Stimulated activated CD4-positive, alpha-beta T cell treated with anti-CD3 and anti-CD28 coated beads, Interleukin-15, amount 100 ng/mL, for 1 hour (primary cell): ENCODE measurements at places on chromosomes 13 and 19.
A peak's percentile ranks its signal among the peaks of the same experiment; 100 is the strongest.

DNA sequence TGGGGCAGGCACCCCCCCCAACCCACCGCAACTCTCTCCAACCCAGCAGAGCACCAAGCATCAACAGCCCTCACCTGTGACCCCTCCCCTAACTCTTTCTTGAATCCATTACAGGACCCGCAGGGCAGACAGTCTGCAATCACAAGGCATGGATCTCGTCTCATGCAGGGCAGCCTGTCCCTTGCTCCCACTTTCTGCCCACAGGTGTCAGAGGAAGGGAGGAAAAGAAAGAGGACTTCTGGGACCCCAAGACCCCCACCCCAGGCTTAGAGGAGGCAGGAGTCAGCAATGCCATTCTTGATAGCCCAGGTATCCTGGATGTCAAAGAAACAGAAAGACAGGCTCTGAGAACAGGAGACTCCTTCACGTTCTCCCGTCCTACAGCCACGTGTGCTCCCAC lies 47.4 kb upstream of the TUBGCP3 start:
- no peak for DNase-seq

DNA sequence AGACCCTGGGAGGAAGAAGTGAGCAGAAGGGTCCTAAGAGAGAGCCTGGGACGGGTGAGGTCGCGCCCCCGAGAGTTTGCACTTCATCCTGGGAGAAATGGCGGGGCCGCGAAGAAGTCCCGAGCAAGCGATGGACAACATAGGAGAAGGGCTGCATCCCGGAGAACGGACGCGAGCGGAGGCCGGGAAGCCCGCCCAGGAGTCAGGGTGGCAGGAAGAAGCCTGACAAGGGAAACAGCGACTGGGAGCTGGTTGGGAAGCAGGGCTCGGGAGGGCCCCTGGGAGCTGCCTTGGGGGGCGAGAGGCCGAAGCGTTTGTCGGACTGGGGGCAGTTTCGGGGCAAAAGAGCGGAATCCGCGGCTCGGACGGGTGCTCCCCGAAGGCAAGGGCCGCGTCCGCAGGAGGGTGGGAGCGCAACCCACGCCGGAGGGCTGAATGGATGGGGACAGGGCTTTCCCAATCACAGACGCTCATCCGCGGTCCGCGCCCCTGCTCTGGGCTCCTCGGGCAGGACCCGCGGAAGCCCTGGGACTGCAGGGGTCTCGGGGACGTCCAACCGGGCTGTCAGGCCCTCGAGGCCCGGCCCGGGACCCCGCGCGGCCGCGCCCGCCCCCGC lies 469 bp downstream of the ABHD17A start:
- no peak for DNase-seq

- no peak for DNase-seq
These were observed 78.5 kb upstream of the MTIF3 start for GRCh38 chr13:27528908-27529307.

GRCh38 chr13:36332986-36333385 lies 13.2 kb downstream of the SPART start:
- DNase-seq = no peak

- no peak for DNase-seq
These were observed 5.1 kb downstream of the CBARP start for GRCh38 chr19:1232652-1233072.

- DNase-seq = no peak
These were observed 915.9 kb downstream of the UQCRFS1 start for GRCh38 chr19:28297036-28297435.

GRCh38 chr13:64234255-64234654 lies 2818.6 kb upstream of the PCDH20 start:
- no peak for DNase-seq

DNA sequence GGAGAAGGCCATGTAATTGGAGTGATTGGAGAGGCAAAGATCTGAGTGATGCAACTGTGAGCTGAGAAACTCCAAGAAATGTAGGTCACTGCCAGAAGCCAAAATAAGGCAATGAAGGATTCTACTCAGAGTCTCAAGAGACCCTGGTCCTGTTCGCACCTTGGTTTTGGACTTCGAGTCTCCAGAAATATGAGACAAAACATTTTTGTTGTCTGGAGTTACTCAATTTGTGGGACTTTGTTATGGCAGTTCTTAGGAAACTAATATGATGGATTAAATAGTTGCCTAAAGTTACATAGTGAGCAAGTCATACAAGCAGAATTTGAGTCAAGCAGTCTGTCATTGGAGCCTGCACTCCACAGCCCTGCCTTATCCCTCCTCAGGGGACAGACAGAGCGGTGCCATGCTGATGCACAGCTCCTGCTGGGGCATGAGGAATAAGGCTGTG lies 104.2 kb downstream of the ITGBL1 start:
- no peak for DNase-seq

DNA sequence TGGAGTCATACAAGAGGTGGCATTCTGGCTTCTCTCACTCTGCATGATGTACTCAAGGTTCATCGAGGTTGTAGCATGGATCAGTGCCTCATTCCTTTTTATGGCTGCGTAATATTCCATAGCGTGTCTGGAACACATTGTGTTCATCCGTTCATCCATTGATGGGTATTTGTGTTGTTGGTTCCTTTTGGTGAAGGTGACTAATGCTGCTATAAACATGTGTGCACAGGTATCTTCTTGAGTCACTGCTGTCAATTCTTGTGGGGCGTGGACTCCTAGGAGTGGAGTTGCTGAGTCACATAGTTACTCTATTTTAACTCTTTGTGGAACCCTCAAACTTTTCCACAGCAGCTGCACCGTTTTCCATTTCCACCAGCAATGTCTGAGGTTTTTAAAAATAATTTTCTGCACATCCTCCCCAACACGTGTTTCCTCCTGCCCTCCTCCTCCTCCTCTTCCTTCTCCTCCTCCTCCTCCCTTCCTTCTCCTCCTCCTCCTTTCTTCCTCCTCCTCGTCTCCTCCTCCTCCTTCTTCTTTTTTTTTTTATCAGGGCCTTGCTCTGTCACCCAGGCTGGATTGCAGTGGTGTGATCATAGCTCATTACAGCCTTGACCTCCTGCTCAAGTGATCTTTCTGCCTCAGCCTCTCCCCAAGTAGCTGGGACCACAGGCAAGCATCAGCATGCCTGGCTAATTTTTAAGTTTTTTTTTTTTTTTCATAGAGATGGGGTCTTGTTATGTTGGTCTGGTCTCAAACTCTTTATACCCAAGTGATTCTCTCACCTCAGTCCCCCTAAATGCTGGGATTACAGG lies 2.0 kb upstream of the TMEM221 start:
- no peak for DNase-seq

GRCh38 chr19:50554212-50554611 lies 14.0 kb downstream of the LRRC4B start:
- DNase-seq = no peak

DNA sequence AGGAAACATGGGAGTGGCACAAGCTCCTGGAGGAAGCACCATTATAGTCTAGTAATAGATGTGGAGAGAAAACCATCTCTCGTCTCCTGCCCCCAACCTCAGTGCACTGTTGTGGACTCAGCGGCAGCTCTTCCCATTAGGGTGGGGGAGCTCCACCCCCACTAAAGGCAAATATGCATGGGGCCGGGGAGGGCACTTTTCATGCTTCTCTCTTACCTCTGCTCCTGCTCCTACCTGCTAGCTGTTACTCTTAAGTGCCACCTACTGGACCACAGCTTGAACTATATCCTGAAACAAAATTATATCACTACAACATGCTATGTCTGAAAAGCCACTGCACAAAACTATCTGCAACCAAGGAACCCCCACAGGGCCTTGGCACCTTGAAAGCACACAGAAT lies 112.6 kb upstream of the DACH1 start:
- no peak for DNase-seq

GRCh38 chr19:50500060-50500752 lies 10.8 kb downstream of the JOSD2 start:
- DNase-seq = no peak

DNA sequence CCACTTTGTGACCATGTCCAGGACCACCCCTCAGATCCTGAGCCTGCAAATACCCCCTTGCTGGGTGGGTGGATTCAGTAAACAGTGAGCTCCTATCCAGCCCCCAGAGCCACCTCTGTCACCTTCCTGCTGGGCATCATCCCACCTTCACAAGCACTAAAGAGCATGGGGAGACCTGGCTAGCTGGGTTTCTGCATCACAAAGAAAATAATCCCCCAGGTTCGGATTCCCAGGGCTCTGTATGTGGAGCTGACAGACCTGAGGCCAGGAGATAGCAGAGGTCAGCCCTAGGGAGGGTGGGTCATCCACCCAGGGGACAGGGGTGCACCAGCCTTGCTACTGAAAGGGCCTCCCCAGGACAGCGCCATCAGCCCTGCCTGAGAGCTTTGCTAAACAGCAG lies 7.7 kb upstream of the CEACAM7 start:
- no peak for DNase-seq

GRCh38 chr19:10815969-10816644 lies 19.9 kb downstream of the TMED1 start:
- DNase-seq = no peak

GRCh38 chr19:45368737-45369340 lies 1.5 kb downstream of the ERCC2 start:
- DNase-seq = no peak

- no peak for DNase-seq
These were observed 17.7 kb upstream of the CSNK1G2 start for GRCh38 chr19:1923319-1923718.

- no peak for DNase-seq
These were observed 7.1 kb upstream of the SAMD1 start for GRCh38 chr19:14097532-14098151.

DNA sequence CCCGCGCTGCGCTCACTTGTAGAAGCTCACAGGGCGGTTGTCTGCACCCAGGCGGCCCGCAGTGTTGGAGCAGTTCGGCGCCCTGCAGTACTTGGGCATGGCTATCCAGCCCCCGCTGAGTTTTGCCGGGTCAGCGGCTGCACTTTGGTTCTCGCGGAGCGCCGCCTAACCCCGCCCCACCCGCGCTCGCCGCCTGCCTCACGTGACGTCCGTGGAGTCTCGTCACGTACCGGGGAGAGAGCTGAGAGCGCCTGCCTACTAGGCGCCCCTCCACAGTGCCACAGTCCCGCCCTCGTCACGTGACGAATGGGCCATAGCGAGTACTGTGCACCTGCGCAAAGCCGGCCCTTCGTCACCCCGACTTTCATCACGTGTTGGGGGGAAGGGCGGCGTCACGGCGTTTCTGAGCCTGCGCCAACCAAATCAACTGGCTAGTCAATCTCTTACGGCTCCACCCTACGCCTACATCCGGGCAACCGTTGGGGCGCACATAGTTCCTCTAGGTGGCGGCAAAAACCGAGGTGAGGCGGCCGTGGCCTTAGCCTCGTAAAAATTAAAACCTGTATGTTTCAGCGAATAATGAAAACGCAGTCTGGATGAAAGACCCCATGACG lies at the start of gene THAP8:
TSS of gene THAP8 (minus strand) at position 167 of the 614 bp plus-strand sequence. CDS start at position 99, 68 bp downstream.
- DNase-seq = peak; percentile 99

GRCh38 chr19:16088351-16089009 lies 12.2 kb downstream of the TPM4 start:
- no peak for DNase-seq

GRCh38 chr13:47548294-47548840 lies 452.7 kb downstream of the SUCLA2 start:
- no peak for DNase-seq

- DNase-seq = no peak
These were observed 34.2 kb downstream of the GPR42 start for GRCh38 chr19:35404879-35405622.

GRCh38 chr13:20190076-20190475 lies 2.7 kb downstream of the GJB2 start:
- DNase-seq = no peak

DNA sequence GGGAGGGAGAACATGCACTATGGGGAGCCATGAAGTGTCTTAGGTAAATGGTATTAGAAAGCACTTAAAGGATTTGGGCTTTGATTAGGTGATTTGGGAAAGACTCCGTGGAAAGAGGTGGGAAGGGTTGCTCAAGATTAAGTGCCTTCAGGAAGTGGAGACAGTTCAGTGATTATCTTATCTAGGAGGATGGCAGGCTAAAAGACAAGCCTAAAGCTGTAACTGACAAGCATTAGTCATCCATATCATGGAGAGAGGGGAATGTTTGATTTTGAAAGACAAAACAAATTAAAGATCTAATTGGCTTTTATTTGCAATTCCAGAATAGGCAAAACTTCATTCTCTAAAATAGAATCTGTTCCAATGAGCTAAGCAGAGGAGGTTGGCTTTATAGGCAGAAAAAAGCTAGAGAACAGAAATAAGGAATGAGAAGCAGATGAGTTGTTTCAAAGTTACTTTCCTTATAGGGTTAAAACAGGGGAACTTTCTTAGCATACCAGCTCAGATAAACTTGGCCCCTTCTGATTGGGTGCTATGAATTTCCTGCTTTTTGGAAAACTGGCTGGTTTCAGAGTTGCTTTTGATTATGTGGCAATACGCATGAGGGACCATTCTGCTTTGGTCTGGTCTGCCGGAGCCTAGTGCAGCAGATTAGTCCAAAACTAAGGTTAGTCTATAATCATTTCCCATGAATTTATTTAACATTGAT lies 1.8 kb upstream of the DIAPH3 start:
- no peak for DNase-seq

DNA sequence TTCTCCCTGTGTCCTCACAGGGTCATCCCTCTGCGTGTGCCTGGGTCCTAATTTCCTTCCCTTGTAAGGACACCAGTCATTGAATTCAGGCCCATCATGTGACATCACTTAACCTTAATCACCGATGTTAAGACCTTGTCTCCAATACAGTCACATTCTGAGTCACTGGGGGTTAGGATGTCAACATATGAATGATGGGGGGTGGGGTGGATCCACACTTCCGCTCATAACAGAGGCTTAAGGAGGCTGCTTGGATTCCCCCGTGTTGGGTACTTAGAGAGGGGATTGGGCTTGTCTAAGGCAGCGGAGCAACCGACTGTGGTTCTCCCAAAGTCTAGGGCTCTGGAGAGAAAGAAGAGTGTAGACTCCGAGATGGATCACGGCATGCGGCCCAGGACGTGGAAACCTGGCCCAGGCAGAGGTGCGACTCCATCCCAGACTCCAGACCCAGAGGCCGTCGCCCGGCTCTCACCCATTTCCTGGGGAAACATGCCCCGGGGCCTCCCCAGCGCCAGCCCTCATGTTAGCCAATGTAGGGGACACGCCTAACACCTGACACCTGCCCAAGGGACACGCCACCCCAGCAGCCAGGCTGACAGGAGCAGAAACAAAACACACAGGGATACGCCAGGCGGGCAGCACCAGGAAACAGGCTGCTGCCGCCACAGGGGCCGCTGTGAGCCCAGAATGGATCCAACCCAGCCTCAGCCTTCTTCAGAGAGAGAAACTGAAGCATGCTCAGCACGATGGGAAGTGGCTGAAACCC lies 17.1 kb upstream of the IGLON5 start:
- DNase-seq = no peak
